ENCODE measurements at places on chromosomes 11 and 22.

- DNase-seq, result no peak
Observed at GRCh38 chr22:25437414-25438160, 126.9 kb upstream of the GRK3 start.

GRCh38 chr11:80727315-80727714 is 1286.5 kb upstream of the TENM4 start:
- no peak for DNase-seq

GRCh38 chr22:36385491-36386350 is 2.0 kb downstream of the MYH9 start:
- no peak for DNase-seq

GRCh38 chr11:76902121-76903014 is 41.6 kb downstream of the ACER3 start:
- DNase-seq, result no peak

DNA sequence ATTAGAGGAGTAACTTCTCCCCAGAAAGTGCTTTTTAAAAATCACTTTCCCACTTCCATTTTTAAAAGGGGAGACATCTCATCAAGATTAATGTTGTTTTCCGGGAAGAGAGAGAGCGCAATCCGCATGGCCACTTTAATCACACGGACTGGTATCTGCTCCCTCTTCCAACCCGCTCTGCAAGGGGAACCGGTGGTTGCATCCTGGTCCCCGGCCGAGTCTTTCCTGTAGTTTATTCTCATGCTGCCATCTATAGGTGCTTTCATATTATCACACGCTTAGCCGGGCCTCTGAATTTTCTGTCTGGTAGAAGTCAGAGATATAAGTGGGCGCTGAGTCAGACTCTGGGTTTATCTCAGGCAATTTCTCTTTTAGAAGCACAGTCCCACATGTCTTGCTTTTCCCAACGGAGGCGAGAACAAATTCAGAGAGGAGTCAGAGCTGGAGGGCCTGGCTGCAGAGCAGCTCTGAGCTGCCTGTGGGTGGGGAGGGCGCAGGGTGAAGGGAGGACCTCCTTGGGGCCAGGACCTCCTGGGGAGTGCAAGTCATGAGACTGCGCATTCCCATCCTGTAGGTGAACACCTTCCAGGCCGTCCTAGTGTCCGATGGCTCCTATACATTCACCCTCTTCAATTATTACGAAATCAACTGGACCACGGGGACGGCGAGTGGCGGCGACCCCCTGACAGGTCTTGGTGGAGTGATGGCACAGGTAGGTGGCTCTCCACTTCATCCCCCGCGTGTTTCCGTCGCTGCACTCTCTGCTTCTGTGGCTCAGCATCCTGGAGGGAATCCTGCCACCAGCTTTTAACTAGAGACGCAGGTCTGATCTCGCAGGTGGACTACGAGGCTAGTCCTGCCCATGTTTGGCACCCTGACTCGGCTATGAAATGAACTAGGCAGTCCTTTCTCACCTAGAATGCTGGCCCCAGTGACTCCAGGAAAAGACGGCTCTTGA is 11.7 kb downstream of the TECTA start:
- DNase-seq, result peak; percentile 24
